ENCODE measurements at places on chromosomes 2 and 18.

DNA sequence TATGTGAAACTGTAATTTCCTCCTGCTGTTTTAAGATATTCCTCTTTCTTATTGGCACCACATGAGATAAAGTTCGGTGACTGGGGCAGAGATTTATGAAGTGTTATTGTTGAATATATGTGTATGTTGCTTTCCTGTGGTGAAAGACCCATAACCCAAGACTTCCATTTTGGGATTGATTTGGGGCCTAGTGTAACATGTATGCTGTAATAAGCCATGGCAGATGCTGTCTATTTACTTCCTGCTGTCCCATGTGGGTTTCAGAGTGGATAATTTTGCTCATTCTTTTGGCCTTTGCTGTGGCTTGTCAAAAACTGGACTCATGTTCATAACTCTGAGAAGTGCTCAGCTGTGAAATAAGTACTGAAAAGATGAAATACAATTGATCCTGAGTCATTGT, 10.8 kb upstream of the MYO1B start:
- DNase-seq = no peak

- DNase-seq = no peak
Observed at GRCh38 chr18:75037689-75037955, 171.3 kb downstream of the PTGR3 start.

- DNase-seq = no peak
Observed at GRCh38 chr2:236720974-236721540, 151.4 kb downstream of the ACKR3 start.

DNA sequence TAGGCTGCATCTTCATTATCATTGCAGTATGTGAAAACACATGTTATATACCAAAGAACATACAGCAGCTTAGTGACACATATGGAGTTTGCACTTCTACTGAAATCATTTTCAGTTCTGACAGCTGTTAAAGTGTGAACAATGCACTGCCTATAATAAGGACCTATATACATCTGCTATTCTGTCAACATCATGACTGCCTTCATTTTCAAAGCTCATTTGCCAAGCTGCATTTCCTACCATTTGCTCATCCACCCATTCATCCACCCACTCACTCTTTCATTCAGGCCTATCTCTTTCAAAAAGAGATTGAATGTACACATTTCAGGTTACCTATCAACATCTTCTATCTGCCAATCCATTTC, 81.7 kb upstream of the STK17B start:
- DNase-seq = no peak

GRCh38 chr18:80109676-80110078, 615 bp downstream of the ADNP2 start:
- DNase-seq = peak; percentile 23

GRCh38 chr18:58303363-58303762, 259.3 kb downstream of the NEDD4L start:
- no peak for DNase-seq
